ENCODE measurements at places on chromosomes 13 and 19.

- no peak for DNase-seq
Observed at GRCh38 chr13:113660066-113660465, 2.1 kb upstream of the ATP4B start.

DNA sequence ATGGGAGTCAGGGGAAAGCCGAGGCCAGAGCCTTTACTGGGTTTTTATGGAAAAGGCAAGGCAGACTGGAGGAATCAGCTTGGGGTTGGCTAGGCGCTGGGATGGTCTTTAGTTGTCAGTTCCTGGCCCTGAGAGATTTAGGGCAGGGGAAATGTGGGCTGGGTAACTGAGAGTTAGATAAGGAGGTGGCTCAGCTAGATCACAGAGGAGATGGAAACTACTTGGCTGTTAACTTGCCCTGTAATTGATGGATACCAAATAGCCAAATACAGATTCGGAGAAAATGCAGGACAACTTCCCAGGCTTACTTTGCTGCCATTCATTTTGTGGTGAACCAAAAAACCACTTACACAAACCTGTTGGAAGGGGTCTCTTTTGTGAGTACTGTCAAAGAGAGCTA is 54.0 kb downstream of the LRCH1 start:
- no peak for DNase-seq

DNA sequence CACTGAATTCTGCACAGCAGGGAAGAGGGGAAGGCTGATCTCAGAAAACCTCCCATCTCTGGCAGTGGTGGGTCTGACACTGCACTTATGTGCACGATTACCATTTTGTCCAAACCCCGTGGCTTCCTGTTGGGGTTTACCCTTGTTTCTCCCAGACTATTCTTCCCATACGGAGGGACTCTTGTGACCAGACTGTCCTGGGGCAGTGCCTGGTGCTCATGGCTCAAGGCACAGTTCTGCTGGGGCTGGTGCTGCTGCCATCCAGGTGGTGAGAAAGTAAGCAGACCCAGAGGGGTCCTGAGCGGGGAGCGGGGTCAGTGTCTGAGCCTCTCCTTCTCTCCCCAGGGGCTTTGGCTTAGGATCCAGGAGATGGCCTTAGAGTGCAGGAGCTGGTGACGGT is 5.1 kb upstream of the SIGLEC9 start:
- no peak for DNase-seq

- peak; percentile 44 for DNase-seq
Observed at GRCh38 chr19:3275583-3276340, 51.3 kb downstream of the CELF5 start.

DNA sequence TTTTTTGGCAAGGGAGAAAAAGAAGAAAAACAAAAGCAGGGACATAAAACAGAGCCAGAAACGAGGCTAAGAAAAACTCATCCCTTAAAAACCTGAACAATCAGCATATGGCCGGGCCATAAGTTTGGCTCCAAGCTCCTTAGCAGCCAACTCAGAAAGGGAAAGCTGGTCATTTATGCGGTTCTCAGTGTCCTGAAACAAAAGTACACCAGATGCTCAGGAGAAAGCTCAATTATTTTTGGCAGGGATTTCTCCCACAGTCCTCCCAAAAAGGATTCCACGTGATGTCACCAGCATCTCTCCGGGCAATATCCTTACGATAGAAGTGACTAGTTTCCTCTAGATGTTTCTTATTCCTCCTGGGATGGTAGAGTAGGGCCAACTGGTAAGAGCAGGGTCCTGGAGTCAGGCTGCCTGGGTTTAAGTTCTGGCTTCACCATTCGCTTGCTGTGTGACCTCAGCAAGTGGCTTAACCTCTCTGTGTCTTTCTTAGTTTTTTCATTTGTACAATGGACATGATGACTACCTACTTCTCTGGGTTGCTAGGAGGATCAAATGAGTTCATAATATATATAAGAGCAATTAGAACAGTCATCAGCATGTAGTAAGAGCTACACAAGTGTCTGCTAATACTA is 34.0 kb downstream of the PIN1 start:
- DNase-seq: no peak

DNA sequence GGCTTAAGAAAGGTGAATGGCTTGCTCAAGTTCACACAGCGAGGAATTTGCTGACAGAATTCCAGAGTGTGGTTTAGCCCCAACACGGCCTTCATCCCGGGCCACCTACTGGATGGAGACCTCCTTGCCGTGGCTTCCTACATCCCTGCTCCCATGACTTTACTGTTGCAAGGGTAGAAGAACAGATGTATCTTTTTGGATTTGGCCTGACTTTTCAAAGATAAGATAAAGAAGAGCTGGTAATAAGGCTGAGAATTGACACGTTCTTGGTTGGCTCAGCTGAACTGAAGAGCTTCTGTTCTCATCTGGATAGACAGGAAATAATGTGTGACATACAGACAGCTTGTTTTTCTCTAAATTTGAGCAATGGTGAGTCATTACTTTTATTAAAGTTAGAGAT is 113.1 kb downstream of the KLF5 start:
- DNase-seq: no peak

All from endothelial cell of umbilical vein (primary cell).